Activated T-helper 1 cell treated with anti-CD3 and anti-CD28 coated beads, Interleukin-12 subunit alpha, Interleukin-12 subunit beta, Interleukin-2, Interleukin-4 antibody, amounts not matched to agents 30 ng/mL and 10 ng/mL and 1 ng/mL, durations not matched to agents 14 hours and 24 hours and 36 hours (primary cell): ENCODE measurements at places on chromosomes 3 and 15. TPM values are rescaled to one million over a fixed set of nuclear protein-coding genes. Genes with fewer than 3 reads are reported as not detected.

DNA sequence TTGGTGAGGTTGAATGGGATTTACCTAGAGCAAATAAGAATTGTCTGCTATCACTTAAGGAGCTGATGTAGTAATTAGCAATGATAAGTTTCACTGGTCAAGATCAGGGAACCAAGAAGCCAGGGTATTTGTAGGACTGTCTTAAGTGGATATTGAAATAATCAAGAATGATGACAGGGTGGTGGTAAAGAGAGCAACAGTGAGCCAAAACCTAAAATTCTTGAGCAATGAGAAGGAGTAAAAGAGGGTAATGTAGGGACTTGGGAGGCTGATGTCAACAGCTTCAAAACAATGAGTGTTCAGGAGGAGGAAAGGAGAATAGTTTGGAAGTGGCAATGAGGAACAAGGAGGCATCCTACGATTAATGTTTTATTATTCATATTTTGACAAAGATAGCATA is 31.5 kb upstream of the SLC2A2 start:
- no peaks in the 10 kb centered on the region for H3K4me1 ChIP-seq
- H3K27ac ChIP-seq, result no peak overlapping the region
- H3K4me3 ChIP-seq, result no peak overlapping the region
- DNase-seq, result no peak
- peaks cover 6% of the 10 kb centered on the region for H3K36me3 ChIP-seq
- peaks cover 5% of the 10 kb centered on the region for H3K27me3 ChIP-seq

GRCh38 chr3:34582055-34582454 is 783.6 kb downstream of the PDCD6IP start:
- H3K4me3 ChIP-seq, result no peak overlapping the region
- H3K4me1 ChIP-seq, result no peaks in the 10 kb centered on the region
- H3K36me3 ChIP-seq, result no peaks in the 10 kb centered on the region
- H3K27ac ChIP-seq, result no peak overlapping the region
- DNase-seq, result no peak

DNA sequence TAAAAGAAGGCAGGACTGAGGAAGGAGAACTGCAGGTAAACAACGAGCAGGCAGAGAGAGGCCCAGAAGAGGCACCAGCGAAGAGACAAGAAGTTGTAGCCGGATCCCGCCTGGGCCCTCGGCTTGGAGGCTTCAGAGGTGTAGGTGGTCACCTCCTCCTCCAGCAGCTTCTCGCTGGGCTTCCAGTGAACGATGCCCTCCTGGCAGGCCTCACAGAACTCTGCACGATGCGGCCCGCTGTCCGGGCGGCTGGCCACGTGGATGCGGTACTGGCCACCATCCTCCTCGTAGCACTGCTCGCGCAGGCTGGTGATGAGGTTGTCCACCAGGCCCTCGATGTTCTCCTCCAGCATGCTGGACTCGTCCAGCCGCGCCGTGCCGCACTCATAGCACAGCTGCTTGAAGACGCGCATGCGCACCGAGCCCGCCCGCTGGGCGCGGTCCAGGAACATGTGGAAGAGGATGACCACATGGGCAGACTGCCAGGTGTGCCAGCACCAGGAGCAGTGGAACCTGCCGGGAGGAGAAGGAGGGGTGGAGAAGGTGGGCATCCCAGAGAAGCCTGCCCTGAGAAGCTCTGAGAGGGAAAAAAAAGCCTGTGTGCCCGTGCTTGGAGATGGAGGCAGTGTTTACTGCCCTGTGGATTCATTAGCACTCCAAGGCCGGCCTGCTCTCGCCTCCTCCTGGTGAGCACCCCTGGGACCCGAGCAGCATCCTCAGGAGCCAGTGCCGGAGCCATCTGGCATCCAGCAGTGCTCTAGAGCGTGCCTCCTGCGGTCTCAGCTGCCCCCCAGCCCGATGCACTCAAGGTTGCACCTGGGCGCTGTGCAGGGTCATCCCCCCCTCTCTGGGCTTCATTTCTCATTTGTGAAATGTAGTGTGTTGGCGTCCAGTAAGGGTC is 3.6 kb downstream of the RTP2 start:
- no peak overlapping the region for H3K4me3 ChIP-seq
- H3K27ac ChIP-seq, result no peak overlapping the region
- no peaks in the 10 kb centered on the region for H3K4me1 ChIP-seq
- no peaks in the 10 kb centered on the region for H3K36me3 ChIP-seq
- DNase-seq, result no peak

The CD86 gene
- total RNA-seq, result 2.7 and 3.8 TPM in 2 replicates

The CTXN2 gene
- total RNA-seq, result not detected in 2 replicates

The CHST14 gene
- total RNA-seq, result 9.7 and 10.2 TPM in 2 replicates

The FBXW12 gene
- total RNA-seq, result not detected in 2 replicates

The SLC6A20 gene
- total RNA-seq, result not detected in 2 replicates
